Urinary bladder (tissue), 4 donors: ENCODE measurements at places on chromosomes 7 and 10. TPM values are rescaled to one million over a fixed set of nuclear protein-coding genes. Genes with fewer than 3 reads are reported as not detected.

The LAMTOR4 gene
- total RNA-seq = 36.3 TPM

The CYP26C1 gene
- not detected for total RNA-seq

The ICA1 gene
- 32.8 TPM for total RNA-seq

The DLX6 gene
- total RNA-seq = 0.48 TPM
